Activated CD4-positive, CD25-positive, alpha-beta regulatory T cell treated with anti-CD3 and anti-CD28 coated beads, Interleukin-2, amount 50 U/mL, for 16 hours (primary cell): ENCODE measurements at places on chromosomes 12 and 14.

DNA sequence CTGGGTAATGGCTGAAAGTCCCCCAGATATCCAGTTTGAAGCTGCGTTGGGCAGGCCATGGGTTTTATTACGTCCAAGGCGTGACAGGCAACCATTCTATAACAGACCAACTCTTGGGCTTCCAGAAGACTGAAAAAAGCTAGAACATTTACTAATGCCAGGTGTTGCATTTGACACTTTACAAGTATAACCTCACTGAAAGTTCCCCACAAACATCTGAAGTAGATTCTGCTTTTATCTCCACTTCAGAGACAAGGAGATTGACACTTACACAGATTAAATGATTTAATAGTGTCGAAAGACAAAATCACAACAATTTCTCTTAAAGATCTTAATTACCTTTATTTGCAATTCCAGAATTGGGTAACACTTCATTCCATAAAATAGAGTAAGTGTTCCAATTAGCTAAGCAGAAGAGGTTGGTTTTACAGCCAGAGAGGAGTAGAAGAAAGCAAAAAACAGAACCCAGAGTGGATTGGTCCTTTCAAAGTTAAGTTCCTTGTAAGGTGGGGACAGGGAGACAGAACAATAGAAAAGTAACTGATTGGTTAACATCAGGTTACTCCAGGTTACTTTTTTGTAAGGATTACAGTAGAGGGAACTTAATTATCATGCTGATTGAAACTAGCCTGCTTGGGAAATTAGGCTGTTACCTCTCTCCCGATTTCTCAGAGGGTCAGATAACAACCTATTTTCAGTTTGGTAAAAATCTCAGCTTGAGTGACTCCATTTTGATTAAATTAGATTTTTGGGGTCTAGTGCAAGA is 11.3 kb downstream of the SOCS2 start:
- no peak for DNase-seq

- DNase-seq = no peak
Observed at GRCh38 chr12:53710091-53710490, 17.2 kb downstream of the CALCOCO1 start.

DNA sequence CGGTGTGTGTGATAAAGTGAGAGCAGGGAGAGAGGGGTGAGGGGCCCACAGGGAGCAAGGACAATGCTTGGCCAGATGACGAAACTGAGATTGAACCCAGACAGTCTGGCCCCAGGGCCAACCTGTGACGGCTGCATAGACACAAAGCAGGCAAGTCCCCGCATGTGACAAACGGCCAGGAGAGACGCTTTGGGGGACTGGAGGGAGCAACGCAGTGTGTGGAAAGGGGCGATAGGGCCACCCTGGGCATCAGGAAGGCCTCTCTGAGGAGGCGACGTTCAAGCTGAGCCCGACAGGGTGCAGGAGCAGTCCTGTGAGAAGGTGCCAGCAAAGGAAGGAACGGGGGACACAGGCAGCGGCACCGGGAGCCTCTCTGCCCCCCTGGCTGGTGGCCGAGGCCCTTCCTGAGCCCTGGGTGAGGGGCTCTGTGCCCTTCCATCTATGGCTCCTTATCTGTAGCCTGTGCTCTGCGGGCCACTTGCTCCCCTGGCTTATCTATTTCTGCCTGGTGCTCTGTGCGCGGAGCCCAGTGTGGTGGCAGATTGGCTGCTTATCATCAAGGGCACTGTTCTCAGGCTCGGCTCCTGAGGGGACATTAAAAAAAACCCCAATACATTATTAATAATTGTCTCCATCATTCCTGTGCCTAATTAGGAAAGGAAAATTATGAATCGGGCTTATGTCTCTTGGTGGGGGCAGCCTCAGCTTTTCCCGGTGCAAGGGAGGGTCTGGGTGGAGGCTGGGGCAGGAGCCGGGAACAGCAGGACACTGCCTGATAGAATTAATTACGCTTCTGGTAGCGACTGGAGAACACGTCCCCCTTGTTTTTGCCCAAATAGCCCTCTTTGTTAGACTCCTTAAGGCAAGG is 39.8 kb downstream of the PRIMA1 start:
- DNase-seq = no peak

GRCh38 chr14:25431211-25432076 is 381.5 kb upstream of the STXBP6 start:
- no peak for DNase-seq

DNA sequence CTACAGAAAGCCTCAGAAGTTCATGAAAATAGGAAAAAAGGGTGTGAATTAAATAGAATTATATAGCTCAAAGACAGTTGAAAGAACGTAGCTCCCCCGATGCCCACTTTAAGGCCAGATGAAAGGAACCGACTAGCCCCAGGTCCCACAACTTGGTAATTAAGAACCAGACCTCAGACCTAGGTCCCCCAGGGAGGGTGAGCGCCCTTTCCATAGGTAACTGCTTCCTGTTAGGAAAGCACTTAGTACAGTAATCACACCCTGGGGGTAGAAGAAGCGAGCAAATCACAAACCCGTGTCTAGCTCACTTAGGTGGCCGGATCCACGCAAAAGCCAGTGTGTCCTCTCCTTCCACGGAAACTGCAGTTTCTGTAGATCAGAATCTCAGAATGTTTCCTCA is 77.1 kb downstream of the PLXNC1 start:
- DNase-seq = no peak
